Stimulated activated CD4-positive, alpha-beta T cell treated with anti-CD3 and anti-CD28 coated beads, Interleukin-1b, Interleukin-23, amount 100 ng/mL, for 4 hours (primary cell): ENCODE measurements at places on chromosomes 7 and 10.

GRCh38 chr7:150356265-150356897, 12.2 kb upstream of the REPIN1 start:
- no peak for DNase-seq

DNA sequence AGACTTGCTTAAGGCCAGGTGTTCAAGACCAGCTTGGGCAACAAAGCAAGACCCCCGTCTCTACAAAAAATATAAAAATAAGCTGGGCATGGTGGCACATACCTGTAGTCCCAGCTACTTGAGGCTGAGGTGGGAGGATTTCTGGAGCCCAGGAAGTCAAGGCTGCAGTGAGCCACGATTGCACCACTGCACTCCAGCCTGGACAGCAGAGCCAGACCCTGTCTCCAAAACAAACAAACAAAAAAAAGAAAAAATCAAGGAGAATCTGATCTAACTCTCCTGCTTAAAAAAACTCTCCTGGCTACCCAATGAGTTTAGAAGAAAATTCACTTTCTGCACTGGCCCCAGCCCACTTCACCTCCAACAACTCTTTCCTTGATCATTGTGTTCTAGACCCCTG, 1.9 kb upstream of the KPNA7 start:
- no peak for DNase-seq

DNA sequence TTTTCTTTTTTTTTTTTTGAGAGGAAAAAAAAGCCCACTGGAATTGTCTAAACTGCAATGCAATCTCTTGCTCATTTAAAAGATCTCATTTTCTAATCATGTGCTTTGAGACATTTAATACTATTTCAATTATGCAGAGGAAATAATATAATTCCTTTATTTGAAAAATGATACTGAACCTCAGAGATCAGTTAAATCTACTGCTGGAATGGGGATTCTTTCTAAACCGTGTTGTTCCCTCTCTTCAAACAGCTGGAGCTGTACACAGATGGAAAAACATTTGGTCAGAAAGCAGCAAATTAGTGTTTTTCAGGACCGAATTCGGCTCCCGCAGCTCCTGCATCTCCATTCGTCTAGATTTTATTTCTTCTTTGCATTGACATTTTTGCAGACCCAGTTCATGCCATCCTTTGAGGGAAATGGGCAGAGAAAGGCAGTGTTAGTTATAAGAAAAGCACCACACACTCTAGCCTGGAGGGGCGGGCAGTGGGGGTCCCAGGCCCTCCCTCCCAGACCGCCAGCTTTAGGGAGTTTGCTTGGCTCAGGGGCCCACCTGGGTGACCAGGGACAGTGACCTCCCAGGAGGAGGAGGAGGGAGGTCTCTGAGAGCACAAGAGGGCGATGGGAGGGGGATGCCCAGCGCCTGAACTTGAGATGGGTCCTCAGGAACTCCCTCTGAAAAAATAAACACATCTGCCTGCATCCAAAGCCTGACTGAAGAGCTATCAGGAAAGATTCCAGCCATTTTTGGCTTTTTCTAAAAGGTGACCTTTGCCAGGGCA, 32.4 kb downstream of the TRIM8 start:
- no peak for DNase-seq

- DNase-seq, result no peak
These were observed 124.8 kb downstream of the CD36 start for GRCh38 chr7:80763289-80763688.

DNA sequence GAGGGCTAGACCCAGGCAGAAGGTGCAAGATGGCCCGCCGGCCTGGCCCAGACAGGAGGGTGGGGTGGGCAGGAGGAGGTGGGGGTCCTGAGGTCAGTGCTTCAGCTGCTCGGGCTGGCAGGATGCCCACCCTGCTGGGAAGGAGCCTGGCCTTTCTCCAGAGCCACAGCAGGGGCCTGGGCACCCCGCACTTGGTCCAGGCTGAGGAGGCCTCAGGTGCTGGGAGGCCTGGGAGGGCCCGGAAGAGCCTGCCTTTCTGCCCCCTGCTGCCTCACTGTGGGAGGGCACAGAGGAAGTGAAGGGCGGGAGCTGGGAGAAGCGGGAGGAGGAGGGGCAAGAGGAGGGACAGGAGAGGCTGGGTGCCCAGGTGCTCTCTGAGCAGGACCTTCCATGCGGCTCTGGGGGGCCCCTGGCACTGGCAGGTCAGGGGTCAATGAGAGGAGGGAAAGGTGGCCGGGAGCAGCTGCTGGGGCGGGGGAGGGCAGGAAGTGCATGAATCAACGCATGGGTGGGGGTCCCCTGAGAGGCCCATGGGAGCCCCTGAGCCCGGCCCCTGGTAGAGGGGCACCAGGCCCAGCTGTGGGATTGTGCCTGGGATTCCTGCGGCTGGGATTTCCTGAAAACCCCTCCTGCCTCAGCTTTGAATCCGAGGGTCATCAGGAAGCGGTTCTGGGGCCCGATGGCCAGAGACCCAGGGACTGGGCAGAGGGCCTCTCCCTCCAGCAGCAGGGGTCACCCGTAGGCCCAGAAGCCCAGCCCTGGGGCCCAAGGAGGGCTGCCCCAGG, 49.9 kb downstream of the PWWP2B start:
- peak; percentile 56 for DNase-seq

GRCh38 chr10:28359334-28359733, 56.5 kb upstream of the MPP7 start:
- no peak for DNase-seq

DNA sequence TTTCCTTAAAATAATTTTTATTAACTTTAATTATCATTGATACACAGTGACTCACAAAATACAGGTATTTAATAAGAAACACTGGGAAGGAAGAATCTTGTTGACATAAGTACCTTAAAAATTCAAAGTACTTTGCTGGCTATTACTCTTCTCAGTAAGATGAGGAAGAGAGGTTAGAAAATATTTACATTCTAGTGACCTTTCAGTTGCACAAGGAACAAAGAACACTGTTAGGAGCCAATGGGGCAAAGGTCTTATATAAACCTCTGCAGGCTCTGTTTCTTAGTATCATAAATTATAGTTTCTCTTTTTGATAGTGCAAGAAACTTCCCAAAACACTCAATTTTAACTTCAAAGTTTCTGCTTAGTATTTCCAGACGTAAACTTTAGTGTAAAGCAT, 4.8 kb upstream of the TAX1BP1 start:
- no peak for DNase-seq

- DNase-seq, result no peak
These were observed 195.0 kb downstream of the RELN start for GRCh38 chr7:103794424-103794823.

GRCh38 chr10:8435186-8436055, 380.9 kb downstream of the GATA3 start:
- DNase-seq, result no peak

GRCh38 chr10:47112612-47113011, 187.4 kb upstream of the GDF10 start:
- no peak for DNase-seq

DNA sequence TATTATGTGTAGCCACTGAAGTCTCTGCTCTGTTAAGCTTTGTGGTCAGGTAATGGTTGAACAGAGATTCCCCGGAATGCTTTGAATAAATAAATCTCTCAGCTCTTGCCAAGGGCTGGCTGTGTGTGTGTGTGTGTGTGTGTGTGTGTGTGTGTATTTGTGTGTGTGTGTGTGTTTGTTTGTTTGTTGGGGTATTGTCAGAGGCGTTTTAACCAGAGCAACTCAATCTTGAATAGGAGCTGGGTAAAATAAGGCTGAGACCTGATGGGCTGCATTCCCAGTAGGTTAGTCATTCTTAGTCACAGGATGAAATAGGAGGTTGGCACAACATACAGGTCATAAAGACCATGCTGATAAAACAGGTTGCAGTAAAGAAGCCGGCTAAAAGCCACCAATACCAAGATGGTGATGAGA, 256.2 kb upstream of the CACNA2D1 start:
- no peak for DNase-seq

DNA sequence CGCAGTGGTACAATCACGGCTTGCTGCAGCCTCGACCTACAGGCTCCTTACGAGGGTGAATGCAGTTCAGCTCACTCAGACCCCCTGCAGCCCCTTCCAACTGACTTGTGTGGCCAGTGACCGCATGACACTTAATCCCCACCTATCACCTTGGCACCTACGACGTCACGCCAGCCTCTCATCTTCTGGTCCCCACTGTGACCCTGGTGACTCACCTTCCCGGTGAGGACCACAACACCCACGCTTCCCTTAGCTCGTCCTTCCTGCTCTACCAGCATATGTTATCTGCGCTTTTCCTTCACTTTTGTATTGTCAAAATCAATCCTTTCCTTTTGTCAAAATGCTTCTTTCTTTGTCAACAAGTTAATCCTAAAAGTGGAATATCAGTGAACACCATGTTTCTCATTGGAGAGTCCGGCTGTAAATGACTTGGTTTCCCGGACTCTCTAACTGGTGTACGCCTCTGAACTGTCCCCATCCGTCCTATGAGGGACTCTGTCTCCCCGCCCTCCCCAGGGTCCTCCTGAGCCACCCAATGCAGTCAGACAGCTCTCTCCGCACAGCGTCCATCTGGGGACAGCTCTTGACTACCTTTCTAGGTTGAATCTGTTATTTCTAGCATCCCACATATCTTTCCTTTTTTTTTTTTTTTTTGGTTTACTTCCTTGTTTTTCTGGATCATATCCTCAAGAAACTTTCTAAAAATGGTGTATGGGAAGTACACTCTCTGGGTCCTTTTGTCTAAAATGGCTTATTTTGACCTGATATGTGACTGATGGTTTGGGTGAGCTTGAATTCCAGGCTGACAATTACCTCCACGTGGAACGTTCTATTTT, 37.3 kb downstream of the CFAP46 start:
- DNase-seq, result no peak

- no peak for DNase-seq
These were observed 599.6 kb upstream of the C7orf33 start for GRCh38 chr7:147990942-147991341.

GRCh38 chr7:138500892-138501291, 40.8 kb downstream of the TRIM24 start:
- no peak for DNase-seq

GRCh38 chr7:69633122-69633831, 35.0 kb downstream of the AUTS2 start:
- no peak for DNase-seq

GRCh38 chr7:55193245-55193644, 171.9 kb upstream of the LANCL2 start:
- no peak for DNase-seq

- no peak for DNase-seq
These were observed 48.0 kb downstream of the ST7 start for GRCh38 chr7:117001283-117001682.

GRCh38 chr10:36412942-36413341, 712.5 kb upstream of the ANKRD30A start:
- DNase-seq, result no peak

DNA sequence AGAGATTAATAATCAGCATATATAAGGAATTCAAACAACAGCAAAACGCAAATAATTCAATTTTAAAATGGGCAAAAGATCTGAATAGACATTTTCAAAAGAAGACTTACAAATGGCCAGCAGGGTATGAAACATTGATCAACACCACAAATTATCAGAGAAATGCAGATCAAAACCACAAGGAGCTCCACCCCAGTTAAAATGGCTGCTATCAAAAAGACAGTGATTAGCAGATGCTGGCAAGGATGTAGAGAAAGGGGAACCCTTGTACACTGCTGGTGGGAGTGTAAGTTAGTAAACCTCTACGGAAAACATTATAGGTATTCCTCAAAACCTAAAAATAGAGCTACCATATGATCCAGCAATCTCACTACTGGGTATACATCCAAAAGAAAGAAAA, 128.0 kb upstream of the CACUL1 start:
- DNase-seq, result no peak

DNA sequence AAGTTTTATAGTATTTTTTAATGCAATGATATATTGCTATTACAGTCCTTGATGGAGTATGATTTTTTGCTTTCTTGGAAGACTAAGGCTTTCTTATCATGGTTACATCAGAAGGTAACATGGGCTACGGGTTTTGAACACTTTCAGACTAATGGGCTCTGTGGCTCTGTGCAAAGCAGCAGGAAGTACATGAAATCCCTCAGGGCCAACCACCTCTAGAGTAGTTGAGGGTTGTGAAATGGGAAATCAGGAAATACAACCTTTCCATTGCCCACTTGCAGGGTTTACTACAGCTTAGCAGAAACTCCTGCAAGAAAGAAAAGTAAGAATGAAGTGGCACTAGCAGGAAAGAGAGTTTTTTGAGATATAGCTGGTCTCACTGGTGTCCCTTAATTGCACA, 853.5 kb downstream of the KCNMA1 start:
- DNase-seq, result no peak

- no peak for DNase-seq
These were observed 52.6 kb upstream of the BET1 start for GRCh38 chr7:94056796-94057207.

GRCh38 chr7:593324-594115, 73.9 kb upstream of the PDGFA start:
- no peak for DNase-seq

DNA sequence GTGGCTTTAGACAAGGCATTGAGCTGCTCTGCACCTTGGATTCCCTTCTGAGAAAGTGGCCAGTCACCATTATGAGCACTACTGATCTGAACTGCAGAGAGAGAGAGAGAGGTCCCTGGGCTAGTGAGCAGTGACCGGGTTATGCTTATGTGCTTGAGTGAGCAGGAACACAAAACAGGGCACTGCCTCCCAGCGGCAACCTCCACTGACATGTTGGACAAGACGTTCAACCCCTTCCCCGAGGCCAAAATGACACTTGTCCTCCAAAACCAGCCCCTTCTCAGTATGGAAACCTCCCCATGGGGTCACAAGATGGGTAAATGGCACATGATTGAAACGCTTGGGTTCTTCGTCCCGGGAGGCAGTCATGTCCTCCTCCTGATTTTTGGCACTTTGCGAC, 339.4 kb upstream of the ZMIZ1 start:
- DNase-seq, result no peak
